ENCODE measurements at places on chromosomes 1 and 21.
A peak's percentile ranks its signal among the peaks of the same experiment; 100 is the strongest.

GRCh38 chr1:61183471-61184039 lies 101.2 kb downstream of the NFIA start:
- DNase-seq: no peak

- no peak for DNase-seq
These were observed 44.3 kb downstream of the HUNK start for GRCh38 chr21:31917108-31917507.

DNA sequence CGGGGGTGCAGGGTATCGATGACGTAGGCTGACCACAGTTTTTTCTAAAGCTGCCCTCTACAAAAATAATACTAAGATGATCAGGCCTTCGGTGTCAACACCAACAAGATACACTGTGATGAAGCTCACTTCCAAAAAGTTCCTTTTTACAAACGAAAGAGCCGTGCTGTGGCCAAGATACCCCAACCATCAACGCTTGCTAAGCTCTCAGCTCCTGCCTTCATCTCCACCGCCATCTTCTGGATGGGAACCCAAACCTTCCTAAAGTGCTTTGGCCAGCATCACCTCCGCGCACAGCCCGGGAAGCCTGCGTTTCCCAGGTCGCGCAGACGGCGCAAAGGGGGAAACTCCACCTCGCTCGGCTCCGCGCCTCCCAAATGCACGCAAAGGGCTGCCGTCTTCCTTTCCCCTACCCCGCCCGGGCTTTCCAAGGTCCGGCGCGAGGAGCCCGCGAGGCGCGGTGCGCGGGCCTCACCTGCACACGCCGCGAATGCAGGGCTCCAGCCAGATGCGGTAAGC lies 541 bp downstream of the USP48 start:
- DNase-seq: peak; percentile 72

DNA sequence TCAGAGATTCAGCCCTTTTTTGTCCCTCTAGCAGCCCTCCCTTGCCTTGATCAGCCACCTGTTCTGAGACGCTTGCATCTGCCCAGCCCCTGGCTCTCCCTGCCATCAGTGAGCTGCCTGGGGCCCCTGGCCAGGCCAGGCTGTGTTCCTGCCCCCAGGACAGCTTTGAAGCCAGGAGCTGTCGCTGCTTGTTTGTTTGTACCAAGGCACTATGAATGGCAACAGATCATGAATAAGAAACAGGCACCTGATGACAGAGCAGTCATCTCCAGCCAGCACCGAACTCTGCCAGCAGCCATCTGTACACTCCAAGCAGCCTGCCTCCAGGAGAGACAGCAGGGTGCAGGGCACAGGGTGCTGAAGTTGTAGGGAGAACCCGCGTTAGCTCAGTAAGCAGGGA lies 8.1 kb upstream of the VWA5B1 start:
- no peak for DNase-seq

- DNase-seq: peak; percentile 13
These were observed 92.1 kb downstream of the PRKAB2 start for GRCh38 chr1:147080006-147080661.

- no peak for DNase-seq
These were observed 397.9 kb downstream of the PTBP2 start for GRCh38 chr1:97119260-97120158.

DNA sequence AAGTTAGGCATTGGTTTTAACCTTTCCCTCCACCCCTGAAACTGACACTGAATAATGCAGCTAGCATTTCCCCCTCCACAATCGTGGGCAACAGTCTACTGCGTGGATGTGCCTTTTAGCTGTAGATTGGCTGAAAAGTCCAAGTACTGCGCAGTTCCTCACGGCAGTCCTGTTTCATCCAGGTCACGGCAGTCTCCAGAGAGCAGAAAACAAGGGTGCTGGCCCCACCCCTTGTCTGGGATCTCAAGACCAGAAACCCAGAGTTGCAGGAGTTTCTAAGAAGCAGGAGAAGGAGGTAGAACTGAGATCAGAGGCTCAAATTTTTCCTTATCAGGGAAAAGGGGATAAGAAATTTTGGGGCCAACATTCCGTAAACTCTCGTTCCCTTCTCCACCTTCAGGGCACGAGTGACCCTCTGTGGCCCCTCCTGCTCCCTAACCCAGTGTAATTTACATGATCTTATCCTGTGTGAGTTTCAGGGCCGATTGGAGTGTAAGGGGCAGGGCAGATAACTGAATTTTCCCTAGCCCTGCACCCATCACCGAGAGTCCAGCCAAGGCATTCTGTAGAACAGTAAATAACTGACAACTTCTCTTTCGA lies 25.9 kb upstream of the PLA2G2C start:
- no peak for DNase-seq

DNA sequence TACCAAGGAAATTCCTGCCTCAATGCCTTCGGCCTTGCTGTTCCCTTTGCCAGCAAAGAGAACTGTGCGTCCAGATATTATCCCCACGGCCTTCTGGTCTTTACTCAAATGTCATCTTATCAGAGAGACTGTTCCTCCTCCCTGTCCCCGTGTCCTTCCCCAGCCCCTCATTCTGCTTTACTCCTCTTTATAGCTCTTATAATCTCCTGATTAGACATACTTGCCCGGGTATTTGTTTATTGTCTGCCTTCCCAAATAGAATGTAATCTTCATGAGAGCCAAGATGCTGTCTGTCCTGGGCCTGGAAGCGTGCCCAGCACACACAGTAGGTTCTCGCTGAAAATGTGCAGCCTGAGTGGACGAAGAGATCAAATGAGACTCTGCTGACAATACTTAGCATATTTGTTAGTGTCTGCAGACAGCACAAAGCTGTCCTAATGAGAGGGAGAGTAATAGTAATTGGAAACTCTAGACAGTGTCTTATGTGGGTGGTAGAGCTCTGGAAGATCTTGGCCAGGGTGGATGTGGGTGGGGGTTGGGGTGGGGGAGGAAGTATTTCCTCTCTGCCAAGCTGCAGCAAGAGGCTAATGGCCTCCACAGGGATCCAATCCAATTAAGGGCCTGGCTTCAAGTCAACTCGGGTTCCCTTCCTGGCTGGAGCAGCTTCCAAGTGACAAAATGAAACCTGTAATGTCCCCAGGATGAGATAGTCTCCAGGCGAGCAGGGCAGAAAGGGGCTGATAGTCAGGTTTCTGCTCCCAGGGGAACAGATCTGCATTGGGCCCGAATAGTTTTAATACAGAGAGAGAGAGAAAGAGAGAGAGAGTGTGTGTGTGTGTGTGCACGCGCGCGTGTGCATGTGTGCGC lies 9.5 kb upstream of the CLIC4 start:
- DNase-seq: no peak

Data from CD4-positive, alpha-beta T cell treated with Interleukin-17A for 1 hour (primary cell).